Fibroblast of skin of abdomen (primary cell): ENCODE measurements at places on chromosomes 2 and 18.

DNA sequence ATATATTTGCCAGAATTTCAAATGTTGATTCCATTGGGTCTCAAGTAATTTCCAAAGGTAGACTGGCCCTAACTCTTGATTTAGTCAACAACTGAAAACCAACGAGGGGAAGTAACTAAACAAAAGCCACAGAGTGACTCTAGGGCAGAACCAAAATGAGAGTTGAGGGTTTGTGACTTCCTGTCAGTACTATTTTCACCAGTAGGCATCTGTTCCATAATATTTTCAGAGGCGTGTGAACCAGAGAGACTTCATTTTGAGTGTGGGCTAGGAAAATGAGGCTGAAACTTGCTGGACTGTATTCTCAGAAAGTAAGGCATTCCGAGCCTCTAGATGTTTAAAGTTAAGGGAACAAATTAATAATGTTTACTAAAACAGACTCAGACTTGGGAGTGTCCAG is 70.6 kb downstream of the GDF7 start:
- no peak for DNase-seq

GRCh38 chr18:23784832-23785245 is 95.6 kb downstream of the LAMA3 start:
- peak; percentile 82 for DNase-seq

GRCh38 chr2:157839162-157839801 is 36.8 kb downstream of the ACVR1 start:
- DNase-seq = peak; percentile 70

DNA sequence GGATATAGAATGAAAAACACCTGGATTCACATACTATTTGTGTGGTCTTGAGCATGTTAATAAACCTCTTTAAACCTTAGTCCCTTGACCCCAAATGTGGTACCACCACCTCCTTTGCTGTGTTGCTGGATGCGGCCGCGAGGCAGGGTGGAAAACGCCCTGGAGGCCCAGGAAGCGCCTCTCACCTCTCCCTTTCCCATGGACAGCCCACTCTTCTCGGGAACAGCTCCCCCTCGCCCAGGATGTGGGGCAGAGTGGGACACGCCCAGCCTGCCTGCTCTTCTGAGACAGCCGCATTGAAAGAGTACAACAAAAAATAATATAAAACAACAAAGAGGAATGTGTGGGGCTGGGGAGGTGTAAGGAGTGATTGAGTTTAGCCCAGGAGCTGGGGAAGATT is 549.0 kb upstream of the ID2 start:
- no peak for DNase-seq

- DNase-seq = no peak
Observed at GRCh38 chr2:173961346-173961705, 3.8 kb downstream of the SP3 start.

GRCh38 chr2:222912117-222912516 is 51.3 kb downstream of the ACSL3 start:
- peak; percentile 74 for DNase-seq

GRCh38 chr2:651951-652373 is 25.2 kb downstream of the TMEM18 start:
- DNase-seq = no peak

- DNase-seq = no peak
Observed at GRCh38 chr2:240622060-240622411, 3.2 kb upstream of the GPR35 start.

- no peak for DNase-seq
Observed at GRCh38 chr2:64325852-64326577, 127.9 kb upstream of the LGALSL start.

DNA sequence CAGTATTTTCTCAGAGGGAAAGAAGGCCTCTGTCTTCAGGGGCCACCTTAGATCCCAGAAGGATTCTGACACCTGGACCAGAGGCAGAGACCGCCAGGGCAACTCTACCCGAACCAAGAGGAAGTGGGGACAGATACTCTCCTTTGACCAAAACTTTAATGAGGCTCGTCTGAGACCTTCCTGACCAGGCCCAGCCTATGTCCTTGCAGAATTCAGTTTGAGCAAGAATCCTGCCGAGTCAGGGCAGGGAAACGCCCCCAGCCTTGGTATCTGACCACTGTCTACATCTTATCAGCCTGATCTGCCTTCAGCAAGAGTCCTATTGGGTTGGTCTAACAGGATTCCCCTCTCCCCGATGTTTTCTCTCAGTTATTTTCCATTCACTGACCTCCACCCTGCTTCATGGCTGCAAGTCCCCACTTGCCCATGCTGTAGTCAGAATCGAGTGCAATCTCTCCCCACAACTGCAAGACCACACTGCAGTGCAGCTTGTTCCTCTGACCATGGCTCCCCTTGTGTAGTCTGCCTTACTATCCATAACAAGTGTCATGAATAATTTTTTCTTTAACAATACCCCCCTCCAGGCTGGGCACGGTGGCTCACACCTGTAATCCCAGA is 95.0 kb downstream of the MSH2 start:
- no peak for DNase-seq

- no peak for DNase-seq
Observed at GRCh38 chr2:204004912-204005311, 68.3 kb downstream of the ICOS start.

DNA sequence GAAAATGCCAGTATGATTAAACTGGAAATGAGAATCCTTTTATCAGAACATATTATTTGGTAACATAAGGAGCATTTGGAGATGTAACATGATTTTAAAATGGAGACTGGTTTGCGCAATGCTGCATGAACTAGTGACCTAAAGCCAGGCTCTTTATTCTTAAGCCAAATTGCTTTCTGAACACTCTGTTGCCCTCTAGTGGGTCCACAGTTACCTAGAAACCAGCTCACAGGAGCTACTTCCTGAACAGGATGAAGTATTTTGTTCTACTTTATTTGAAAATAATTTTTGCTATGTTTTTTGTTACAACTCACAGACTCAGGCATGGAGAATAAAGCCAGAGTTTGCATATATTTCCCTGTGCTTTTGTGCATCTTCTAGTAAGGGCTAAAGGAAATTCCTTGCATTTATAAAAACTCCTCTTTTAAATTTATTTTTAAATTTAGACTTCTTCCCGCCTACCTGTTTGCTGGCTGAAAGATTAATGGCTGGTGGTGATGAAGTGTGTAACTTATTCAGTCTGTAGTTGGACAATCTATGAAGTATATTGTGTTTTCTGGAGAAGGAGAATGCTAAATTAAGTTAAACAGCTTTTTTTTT is 146.7 kb downstream of the PARD3B start:
- DNase-seq = peak; percentile 81

GRCh38 chr2:30798536-30798991 is 8.7 kb downstream of the CAPN13 start:
- no peak for DNase-seq

DNA sequence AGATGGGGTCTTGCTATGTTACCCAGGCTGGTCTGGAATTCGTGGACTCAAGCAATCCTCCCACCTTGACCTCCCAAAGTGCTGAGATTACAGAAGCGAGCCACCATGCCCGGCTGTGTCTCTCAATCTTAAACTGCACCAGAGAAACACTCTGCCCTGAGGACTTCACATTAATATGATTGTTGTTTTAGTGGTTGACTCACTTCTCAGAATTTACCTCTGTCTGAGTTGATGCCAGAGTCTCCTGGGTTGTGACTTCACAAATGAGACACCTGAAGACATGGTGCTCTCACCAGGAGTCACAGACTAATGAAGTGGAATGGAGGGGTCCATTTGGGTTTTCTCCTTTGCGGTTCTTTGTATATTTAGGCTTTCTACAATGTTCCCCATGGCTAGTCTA is 61.0 kb upstream of the TGIF1 start:
- no peak for DNase-seq

DNA sequence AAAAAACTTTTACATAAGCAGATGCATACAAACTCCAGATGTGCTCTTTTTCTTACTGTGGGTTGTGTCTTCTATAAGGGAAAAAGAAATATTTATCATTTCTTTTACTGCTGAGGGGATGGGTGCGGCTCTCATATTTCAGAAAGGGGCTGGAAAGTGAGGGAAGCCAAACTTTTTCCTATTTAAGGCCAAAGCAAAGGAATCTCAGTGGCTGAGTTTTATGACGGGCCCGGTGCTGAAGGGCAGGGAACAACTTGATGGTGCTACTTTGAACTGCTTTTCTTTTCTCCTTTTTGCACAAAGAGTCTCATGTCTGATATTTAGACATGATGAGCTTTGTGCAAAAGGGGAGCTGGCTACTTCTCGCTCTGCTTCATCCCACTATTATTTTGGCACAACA is at the start of gene COL3A1:
Gene COL3A1, plus strand, starts transcription at position 210 of the 400 bp plus-strand sequence. Its CDS starts 117 bp downstream, at position 327.
- peak; percentile 92 for DNase-seq

DNA sequence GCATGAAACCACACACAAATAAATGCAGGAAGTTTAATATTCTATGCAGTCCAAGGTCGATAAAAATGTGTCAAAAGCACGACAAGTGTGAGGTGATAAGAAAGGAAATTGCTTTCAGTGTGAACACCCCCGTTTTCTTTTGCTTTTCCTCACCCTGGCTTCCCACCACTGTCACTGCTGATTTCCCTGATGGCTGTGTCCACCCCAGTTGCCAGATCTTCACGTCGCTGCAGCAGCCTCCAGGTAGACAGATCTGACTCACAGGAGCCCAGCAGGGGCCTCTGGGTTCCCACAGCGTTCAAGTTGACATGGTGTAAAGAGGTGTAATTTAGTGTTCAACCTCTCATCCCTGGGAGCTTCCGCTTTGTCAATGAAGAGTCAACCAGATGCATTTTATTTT is 128.0 kb upstream of the TACR1 start:
- DNase-seq = no peak

DNA sequence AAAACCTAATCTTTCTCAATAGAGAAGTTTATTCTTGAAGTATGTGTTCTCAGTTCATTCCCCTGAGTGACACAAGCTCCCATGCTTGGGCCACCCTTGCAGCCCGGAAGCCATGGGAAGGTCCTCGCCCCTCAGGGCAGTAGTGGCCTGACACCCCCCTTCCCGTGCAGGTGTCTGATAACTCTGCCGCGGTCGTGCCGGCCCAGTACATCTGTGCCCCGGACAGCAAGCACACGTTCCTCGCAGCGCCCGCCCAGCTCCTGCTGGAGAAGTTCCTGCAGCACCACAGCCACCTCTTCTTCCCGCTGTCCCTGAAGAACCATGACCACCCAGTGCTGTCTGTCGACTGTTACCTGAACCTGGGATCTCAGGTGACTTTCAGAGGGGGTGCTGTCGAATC is 32.4 kb downstream of the NTSR2 start:
- DNase-seq = no peak

- peak; percentile 39 for DNase-seq
Observed at GRCh38 chr2:121075641-121076497, 209.1 kb downstream of the TFCP2L1 start.

DNA sequence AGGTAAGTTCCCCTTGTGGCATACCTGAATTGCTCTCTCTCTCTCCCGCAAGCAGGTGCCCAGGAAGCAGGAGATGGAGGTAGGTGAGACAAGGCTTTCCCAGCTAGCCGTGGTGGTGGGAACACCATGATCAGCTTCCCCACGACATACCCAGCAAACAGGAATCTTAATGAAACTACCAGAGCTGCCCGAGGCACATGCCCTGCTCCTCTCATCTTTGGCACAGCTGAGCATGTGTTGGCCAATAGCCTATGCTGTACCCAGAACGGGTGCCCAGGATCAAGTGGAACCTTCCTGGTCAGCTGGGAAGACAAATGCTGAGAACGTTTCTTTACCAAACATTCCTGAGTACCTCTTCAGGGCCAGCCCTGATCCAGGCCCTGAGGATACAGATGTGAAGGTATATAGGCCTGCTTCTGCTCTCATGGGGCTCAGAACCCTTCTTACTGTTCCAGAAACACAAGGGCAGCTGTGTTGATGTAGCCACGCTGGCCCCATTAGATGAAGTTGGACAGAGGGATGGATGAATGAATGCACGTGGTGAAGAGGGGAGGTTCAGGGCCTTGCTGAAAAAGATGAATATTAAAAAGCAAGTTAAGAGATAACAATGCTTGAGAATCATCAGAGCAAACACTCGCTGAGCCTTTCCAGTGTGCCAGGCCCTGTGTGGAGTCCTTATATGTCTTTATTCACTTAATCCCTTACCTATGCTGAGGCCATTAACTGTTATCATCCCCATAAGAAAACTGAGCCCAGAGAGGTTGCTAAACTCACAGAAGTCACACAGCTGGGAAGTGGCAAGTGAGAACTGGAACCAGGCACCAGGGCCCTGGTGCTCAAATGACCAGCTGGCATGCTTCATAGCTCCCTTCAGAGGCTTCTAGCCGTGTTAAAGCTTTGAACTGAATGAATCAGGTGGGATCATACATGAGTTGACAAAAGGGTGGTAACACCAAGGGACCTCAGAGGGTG is 68.8 kb upstream of the TMEM247 start:
- no peak for DNase-seq

DNA sequence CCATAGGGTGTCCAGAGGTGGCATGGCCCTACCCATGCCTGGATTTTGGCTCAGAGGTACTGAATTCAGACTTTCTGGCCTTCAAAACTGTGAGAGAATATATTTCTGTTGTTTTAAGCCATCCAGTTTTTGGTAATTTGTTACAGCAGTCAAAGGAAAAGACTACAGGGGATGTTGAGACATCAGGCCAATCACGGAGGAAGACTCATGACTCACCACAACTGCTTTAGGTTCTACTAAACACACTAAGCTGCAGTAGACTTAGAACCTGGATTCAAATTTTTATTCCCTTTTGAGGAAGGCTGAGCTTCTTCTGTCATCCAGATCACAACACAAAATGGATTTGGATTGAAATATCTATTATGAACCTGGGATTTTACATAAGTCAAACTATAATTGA is 12.0 kb upstream of the C2orf66 start:
- DNase-seq = peak; percentile 15

DNA sequence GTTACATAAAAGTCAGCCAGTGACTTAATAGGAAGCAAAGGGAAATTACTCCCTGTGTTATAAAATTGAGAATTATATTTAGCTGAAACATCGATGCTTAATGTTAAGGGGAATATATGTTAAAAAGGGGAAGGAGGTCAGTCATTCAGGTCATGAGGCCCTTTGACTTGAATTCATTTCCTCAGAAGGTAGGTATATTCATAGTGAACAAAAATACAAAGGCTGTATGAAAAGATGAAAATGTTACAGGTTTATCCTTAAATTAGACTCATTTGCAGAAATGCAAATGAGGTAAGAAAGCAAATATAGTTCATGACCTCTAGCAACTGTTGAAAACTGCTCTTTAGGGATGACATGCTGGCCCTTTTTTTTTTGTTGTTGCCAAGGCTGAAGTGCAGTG is 20.8 kb downstream of the MSH6 start:
- DNase-seq = no peak

- DNase-seq = peak; percentile 32
Observed at GRCh38 chr2:46461011-46461674, 18.2 kb upstream of the TMEM247 start.

GRCh38 chr2:109452318-109453305 is 161.2 kb downstream of the SEPTIN10 start:
- DNase-seq = no peak

- DNase-seq = no peak
Observed at GRCh38 chr18:52289392-52289791, 50.6 kb upstream of the DCC start.
